ENCODE measurements at places on chromosomes 1 and 21. TPM values are rescaled to one million over a fixed set of nuclear protein-coding genes. Genes with fewer than 3 reads are reported as not detected.

The AK5 gene
- total RNA-seq, result 26.3 TPM

The IL20 gene
- total RNA-seq, result not detected

The HHIPL2 gene
- 0.17 TPM for total RNA-seq

The MXRA8 gene
- 409 TPM for total RNA-seq

The RAP1GAP gene
- not detected for total RNA-seq

The BLZF1 gene
- 19.2 TPM for total RNA-seq

The CGN gene
- 0.15 TPM for total RNA-seq

The CELA2B gene
- total RNA-seq, result not detected

All from bronchus fibroblast of lung (primary cell).